ENCODE measurements at places on chromosomes 13 and 19.

DNA sequence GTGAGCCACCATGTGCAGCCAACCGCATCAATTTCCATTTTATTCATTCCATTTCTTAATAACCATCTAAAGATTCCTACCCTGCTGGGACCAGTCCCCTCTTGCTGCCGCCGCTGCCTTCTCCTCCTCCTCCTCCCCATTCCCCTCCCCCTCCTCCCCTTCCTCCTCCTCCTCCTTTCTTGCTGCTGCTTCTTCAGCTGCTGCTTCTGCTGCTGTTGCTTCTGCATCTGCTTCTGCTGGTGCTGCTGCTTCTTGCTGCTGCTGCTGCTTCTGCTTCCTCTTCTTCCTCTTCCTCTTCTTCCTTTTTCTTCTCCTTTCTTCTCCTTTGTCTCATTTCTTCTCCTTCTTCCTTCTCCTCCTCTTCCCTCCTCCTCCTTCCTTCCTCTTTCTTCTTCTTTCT lies 20.0 kb upstream of the SPRYD7 start:
- no peak for DNase-seq

DNA sequence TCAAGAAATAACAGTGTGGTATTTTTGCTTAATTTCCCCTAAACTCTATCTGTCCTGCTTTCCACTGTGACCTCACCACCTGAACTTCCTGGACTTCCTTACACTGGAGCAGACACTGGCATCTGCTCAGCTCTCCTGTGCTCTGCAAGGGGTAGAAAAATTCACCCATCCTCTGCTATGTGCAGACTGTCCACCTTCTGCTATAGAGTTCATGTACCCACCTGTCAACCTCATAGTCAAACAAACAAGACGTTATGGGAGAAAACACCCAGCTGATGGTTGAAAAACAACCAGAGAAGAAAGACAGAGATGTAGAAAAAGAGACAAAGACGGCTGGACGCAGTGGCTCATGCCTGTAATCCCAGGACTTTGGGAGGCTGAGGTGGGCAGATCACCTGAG lies 12.2 kb downstream of the LAIR1 start:
- DNase-seq = no peak

DNA sequence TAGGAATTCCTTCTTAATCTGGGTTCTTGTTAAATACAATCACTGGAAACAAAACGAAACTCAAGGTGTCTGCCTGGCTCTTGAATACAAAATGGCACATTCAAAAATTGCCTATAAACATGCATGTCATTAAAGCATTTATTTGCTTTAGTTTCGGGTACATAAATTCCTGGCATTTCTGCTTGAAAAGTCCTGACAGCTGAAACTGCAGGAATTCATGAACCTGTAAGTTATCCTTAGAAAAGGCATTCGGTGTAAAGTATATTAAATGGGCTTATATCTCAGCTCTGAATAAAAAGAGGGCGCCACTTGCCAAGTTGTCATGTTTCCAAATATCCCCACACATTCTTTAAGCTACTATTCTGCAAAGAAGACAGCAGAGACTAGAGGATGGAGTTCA lies 32.9 kb downstream of the RXFP2 start:
- DNase-seq = no peak

- DNase-seq = no peak
Observed at GRCh38 chr19:2488942-2489731, 13.2 kb downstream of the GADD45B start.

DNA sequence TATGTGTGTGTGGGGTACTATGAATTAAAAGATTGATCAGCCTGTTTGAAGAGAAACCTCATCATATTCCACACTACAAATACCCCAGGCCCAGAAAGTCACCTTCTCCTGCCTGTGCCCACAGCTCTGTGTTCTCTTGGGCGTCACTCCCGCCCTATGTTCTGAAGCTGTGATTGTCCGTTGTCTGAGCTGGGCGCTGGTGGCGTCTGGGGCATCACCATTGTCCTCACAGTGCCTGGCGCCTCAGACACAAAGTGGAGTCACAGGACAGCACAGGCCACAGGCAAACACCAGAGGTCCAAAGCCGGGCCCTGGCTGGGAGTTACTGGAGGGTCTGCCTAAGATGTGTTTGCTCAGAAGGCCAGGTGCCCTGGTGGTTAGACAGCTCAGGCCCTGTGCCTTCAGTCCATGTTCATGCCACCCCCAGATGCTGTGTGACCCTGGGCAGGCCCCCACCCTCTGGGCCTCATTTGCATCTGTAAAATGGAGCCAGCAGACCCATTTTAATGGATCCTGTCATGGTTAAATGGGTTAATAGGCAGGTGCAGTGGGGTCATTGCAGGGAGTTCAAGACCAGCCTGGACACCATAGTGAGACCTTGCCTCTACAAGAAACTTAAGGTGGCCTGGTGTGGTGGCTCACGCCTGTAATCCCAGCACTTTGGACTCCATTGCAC lies 34.5 kb downstream of the DNM2 start:
- no peak for DNase-seq

- DNase-seq = no peak
Observed at GRCh38 chr13:95289020-95289444, 12.2 kb downstream of the ABCC4 start.

- no peak for DNase-seq
Observed at GRCh38 chr13:72570019-72570418, 157.4 kb downstream of the MZT1 start.

DNA sequence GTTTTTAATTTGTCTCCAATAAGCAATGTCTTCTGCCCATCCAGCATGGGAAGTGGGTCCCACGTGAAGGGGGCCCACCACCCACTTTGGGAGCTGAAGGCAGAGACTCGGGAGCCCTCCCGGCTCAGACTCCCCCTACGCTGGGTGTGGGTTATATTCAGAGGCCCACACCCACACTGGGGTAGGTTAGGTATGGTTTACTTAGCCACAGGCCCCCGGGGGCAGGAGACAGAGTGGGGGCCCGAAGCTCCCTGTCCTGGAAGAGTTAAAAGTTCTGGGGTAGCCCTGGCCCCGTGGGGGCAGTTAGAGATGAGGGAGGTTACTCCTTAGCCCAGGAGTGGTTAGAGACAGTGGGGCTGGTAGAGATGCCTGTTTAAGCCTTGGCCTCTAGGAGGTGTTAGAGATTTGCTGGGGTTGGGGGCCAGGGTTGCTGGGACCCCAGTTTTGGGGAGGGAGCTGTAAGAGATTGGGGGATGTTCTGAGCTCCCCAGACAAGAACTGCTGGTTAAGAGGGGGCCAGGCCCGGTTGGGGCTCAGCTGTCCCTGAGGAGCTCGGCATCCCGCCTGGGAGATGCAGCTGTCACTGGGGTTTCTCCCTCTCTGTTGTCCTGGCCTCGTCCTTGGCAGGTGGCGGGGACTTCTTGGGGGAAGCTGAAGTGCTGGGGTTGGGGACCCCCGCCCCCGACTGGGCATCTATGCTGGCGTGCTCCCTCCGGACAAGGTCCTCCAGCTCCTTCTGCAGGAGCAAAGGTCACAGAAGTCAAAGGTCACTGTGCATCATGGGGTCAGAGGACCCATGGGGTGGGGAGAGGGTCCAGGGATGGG lies 712 bp upstream of the RINL start:
- no peak for DNase-seq

DNA sequence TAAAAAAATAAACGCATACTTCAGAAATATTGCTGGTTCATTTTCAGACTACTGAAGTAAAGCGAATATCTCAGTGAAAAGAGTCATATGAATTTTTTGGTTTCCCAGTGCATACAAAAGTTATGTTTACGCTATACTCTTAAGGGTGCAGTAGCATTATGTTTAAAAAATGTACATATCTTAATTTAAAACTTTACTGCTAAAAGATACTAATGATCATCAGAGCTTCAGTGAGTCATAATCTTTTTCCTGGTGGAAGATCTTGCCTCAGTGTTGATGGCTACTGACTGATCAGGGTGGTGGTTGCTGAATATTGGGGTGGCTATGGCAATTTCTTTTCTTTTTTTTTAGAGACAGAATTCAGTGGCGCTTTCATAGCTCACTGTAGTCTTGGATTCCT lies 48.9 kb downstream of the NDFIP2 start:
- no peak for DNase-seq

DNA sequence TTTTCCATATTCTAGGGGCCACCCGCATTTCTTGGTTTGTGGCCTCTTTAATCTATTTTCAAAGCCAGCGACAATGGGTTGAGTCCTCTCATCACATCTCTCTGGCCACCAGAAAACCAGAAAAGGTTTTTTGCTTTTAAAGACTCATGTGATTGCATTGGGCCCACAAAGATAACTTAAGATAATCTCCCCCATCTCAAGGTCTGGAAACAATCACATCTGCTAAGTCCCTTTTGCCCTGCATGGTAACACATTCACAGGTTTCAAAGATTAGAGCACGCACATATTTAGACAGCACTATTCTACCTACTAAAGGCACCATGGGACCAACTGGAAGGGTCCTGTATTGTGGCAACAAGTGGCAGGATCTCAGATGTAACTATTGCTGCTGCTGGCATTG lies 147.0 kb upstream of the MIR17HG start:
- no peak for DNase-seq

DNA sequence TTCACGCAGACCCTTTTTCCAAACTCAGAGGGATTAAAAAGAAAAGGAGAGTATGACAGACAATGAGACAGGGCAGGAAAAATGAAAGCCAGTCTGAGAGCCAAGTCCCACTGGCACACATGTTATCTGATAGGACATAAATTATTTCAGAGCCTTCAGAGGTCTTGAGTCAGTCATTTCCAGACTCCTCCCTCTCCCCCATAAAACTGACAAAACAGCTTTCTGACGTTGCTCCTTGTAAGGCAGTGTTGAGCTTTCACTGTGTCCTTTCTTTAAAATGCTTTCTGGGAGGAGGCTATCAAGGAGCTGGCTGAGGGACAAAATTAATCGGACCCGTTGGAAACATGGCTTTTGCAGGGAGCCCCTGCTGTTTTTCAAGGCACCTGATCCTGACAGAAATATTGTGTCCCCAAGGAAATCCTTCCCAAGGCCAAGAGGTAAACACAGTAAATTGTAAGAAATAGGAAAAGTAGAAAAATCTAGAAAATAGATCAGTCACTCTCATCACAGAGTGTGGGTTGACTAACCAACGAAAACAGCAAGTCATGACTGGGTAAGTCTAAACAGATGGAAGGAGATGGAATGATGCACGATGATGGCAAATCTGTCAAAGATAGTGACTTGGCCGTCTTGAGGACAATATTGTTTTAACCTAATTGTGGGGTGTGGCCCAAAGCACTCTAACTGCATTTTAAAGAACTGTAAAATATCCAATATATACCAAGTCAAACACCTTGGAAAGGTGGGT lies 89.7 kb downstream of the DCT start:
- no peak for DNase-seq

DNA sequence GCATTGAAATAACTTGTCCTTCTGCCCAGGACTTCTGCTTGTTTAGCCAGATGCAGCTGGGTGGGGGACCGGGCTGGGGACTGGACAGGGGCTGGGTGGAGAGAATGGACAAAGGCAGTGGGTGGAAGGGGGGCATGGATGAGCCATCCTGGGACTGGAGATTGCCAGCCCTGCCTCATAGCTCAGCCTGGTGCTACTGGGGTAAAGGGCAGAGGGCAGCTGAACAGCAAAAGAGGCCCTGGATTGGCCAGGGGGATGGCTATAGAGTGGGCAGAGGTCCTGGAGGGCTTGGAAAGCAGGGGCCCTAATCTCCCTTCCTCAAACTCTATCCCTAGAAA lies 17.7 kb upstream of the PLAUR start:
- DNase-seq = no peak

DNA sequence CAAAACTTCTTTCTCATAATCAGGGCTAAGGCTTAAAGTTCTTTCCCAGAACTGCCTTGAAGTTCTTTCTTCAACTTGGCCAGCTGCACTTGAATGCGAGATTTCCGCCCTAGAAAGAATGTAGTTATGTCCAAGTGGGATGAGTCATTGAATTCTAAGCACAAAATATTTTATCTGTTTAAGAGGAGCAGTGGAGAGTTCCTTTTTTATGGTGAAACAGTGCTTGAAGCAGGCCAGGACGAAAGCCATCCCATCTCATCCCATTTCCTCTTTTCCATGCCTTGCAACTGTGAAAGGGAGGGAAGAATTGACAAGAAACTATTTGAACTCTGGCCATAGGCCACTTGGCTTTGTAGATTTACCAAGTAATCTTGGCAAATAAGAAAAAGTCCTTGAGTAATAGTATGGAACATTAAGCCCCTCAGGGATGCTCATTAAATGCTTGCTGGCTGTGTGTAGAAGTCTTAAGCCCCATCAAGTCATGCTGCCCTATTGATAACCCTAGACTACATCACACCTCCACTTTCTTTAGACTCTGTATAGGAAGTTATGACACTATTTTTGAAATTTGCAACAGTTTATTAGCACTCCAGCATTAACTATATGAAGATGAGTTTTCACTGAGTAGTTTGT lies 174.5 kb downstream of the KCTD12 start:
- DNase-seq = no peak

DNA sequence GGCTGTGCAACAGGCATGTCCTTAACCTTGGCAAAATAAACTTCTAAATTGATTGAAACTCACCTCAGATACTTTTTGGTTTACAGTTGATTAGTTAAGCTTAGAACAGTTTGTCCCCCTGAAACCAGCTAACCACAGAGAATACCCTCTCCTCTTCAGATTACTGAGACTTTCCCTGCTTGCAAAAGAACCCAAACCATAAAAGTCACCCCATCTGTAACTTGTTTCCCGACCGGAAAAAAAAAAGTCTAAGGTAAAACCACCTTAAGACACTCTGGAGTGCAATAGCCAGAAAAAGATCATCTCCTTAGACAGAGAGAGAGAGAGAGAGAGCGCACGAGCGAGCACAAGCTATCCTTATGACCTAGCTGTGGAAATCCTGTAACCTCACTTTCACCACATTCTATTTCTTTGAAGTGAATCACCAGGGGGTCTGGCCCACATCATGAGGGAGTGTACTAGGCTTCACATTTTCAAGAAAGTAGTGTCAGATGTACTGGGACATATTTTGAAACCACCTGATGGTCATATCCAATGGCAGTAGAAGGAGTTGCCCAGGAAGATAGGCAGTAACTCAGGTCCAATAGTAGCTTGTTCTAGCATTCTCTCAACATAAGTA lies 11.1 kb upstream of the GTF2F2 start:
- no peak for DNase-seq

DNA sequence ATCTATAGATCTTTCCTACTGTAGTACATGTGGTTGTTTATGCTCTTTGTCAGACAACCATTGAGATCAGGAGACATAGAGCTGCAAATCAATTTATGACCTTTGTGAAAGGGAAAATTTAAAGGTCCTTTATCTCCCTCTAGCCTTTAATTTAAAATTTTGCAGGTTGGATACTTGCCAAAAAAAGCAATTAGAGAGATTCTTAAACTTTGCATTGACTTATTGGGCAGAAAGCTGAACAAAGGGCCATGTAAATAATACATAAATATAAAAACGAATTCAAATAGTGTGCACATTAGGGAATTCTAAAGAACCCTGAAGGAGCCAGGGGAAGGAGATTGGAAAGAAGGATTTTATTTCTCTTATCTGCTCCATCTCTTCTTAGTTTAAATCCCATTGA lies 22.0 kb upstream of the RB1 start:
- no peak for DNase-seq

- no peak for DNase-seq
Observed at GRCh38 chr19:35085947-35086346, 29.7 kb upstream of the FXYD3 start.

- DNase-seq = no peak
Observed at GRCh38 chr19:33100894-33101644, 20.1 kb downstream of the GPATCH1 start.

Measured in stimulated activated CD4-positive, alpha-beta T cell treated with anti-CD3 and anti-CD28 coated beads, TNF-alpha, amount 100 ng/mL, for 48 hours (primary cell).